NCI-H2081 treated with DMSO at 0.1 percent for 48 hours (cell line): ENCODE measurements at places on chromosomes 1 and 21.

- DNase-seq = no peak
Observed at GRCh38 chr21:18832950-18833349, 429.4 kb upstream of the TMPRSS15 start.

DNA sequence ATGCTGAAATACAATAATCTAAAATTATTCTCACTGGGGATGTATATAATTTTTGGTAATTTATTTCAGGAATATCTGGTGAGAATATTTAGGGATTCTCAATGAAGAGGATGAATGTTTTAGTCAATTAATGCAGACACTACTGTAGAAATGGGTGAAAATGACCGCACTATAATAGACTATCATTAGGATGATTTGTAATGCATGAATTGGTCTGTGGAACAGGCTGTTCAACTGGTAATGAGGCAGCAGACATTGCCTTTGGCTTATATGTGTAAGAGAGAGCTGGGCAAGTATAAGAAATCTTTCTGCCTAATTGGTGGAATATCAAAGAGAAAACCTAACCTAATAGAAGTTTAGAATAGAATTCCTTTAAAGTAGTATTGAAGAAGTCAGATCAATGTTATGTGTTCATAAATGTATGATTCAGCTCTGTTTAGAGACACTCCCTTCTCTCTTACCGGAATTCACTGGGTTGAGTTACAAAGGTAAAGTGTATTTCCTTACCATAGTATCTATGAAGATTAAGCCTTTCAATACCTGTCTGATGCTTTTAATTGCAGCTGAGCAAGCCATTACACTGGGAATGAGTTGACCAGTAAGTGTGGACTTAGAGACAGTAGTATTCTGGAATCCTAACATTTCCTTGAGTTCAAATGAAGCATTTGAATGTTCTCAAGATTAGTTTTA is 274.5 kb downstream of the S1PR1 start:
- DNase-seq = no peak

- DNase-seq = no peak
Observed at GRCh38 chr21:34965200-34966174, 83.6 kb downstream of the RUNX1 start.

DNA sequence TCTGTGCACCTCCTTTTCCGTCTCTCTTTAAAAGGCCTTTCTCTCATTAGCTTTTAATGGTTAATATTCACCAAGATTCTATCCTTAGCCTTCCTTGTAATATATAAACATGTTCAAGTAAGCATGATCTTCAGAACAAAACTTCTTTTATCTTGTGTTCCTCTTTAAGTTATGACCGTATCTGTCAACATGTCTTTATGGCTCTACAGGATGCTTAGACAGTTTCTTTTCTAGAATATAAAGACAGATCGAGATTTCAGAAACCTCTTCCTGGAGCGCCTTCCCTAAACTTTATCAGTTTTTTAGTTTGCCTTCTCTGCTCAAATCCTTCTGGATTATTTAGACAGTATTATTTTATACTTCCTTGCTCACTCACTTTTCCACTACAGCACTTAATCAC is 7.2 kb downstream of the RO60 start:
- DNase-seq = no peak

- DNase-seq = no peak
Observed at GRCh38 chr1:58992643-58993042, 208.8 kb upstream of the JUN start.
